Fibroblast of villous mesenchyme (primary cell): ENCODE measurements at places on chromosomes 11 and 22. TPM values are rescaled to one million over a fixed set of nuclear protein-coding genes. Genes with fewer than 3 reads are reported as not detected.
A peak's percentile ranks its signal among the peaks of the same experiment; 100 is the strongest.

- DNase-seq, result peak; percentile 30
Observed at GRCh38 chr22:21100149-21101032, 54.6 kb downstream of the LRRC74B start.

GRCh38 chr11:69073469-69073868, 24.7 kb downstream of the TPCN2 start:
- DNase-seq, result no peak

DNA sequence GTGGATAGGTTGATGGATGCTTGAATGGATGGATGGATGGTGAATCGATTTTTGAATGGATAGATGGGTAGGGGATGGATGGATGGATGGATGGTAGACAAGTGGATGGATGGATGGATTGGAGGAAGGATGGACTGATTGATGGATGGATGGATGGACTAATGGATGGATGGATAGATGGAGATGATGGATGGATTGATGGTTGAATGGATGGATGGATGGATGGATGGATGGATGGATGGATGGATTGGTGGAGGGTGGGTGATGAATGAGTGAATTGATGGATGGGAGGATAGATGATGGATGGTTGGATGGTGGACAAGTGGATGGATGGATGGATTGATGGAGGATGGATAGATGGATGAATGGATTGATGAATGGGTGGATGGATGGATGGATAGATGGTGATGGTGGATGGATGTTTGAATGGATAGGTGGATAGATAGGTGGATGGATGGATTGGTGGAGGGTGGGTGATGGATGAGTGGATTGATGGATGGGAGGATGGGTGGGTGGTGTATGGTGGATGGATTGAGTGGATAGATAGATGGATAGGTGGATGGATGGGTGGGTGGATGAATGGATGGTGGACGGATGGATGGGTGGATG, 1140.9 kb downstream of the BRD1 start:
- no peak for DNase-seq

DNA sequence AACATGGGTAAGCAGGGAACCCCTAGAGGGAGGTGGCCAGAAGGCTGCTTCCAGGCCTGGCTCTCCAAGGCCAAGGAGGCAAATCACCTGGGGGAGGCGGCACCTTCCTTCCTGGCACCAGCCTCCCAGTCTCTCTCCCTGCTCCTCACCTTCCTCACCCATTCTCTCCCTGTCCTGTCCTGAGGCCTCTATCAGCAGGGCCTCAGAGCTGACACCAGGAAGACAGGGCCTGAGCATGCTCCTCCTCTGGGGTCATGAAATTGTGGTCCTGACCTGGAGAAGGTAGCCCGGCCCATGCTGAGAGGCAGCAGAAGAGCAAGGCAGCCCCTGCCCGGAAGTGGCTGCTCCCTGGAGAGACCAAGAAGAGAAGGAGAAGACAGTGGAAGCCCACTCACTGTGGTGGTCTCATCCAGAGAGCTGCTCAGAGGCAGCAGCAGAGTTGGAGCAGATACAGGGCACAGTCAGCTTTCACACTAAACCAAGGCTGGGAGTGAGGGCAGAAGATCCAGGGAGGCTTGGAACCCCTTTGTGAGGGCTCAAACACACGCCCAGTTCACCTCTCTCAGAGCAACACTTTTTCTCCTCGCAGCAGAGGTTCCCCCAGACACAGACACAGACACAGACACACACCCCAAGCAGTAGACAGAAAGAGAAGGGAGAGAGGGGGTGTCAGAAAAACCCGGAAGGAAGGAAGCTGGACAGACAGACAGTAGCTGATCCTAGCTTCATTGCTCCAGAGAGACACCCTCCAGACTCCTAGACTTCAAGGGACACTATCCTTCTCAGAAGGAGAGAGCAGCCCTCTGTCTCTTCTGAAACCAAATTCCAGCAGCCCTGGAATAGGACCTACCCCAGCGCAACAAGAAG, 1.8 kb downstream of the BCL9L start:
- no peak for DNase-seq

- DNase-seq, result no peak
Observed at GRCh38 chr11:76768088-76768908, 14.9 kb upstream of the TSKU start.

DNA sequence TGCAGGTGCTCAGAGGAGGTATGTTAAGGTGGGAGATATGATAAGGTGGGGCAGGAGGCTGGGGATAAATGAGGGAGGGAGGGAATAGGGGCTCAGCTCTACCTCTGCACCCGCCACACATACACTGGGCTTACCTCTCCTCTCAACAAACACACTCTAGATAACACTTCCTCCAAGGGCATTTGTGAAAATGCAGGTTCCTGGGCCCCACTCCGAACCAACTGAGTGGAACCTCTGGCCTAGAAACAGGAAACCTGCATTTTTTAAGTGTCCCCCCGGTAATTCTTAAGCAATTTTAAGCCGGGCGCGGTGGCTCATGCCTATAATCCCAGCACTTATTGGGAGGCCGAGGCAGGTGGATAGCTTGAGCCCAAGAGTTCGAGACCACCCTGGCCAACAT, 46.5 kb upstream of the CD5 start:
- no peak for DNase-seq

DNA sequence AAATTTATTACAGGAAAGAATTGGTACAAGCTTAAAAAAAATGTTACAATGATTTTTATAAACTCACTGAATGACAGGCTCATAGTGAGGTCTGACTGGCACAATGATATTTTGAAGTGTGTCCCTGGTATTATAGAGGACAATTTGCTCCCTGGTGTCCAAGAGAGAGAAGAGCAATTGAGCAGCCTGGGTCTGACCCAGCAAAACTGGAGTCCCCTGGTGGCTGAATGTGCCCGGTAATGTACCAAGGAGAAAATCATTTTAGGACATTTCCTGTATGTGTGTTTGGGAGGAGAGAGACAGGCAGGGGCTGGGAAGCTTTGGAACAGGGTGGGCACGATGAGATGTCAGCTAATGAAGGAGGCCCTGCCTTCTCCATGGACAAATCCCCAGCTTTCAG, 125.3 kb downstream of the APOL5 start:
- DNase-seq, result peak; percentile 45

GRCh38 chr22:45823336-45823735, 151.7 kb downstream of the ATXN10 start:
- no peak for DNase-seq

GRCh38 chr22:49432211-49432896, 395.3 kb downstream of the BRD1 start:
- DNase-seq, result no peak

- no peak for DNase-seq
Observed at GRCh38 chr11:118341815-118342489, 553 bp downstream of the CD3D start.

GRCh38 chr11:79959318-79959717, 518.5 kb upstream of the TENM4 start:
- DNase-seq, result no peak

- no peak for DNase-seq
Observed at GRCh38 chr11:11858676-11859075, 16.9 kb downstream of the USP47 start.

GRCh38 chr11:70771099-70771885, 373.0 kb downstream of the CTTN start:
- DNase-seq, result no peak

DNA sequence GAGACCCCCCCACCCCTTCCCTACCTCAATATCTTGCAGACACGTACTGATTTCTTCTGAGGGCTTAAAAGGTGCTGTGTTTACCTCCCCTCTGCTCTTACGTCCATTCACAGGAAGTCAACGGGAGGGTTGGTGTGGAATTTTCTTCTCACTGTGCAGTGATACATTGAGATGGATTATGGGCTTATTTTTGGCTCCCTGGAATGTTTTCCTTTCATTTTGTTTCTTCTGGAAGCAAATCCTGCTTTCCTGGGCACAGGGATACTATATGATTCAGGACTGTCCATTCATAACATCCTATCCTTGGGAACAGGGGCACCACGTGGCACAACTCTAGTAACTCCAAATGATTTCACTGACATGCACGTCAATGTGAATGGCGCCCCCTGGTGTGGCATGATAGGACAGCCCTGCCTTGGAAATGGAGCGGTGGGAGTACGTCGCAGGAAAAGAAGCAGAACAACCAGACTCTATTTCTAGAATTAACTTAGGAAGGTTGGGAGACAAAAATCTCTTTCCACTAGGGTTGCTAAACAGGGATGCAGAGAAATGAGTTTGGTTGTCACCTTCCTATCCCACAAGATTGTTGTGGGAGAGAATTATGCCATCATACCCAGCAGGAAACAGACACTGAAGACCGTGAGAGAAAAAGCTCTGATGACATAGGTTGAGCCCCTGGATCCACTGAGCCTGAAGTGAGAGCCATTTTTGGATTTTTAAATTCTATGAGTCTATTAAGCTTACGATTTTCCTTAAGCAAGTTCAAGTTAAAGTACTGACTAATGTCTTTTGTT, 146.5 kb upstream of the RAG2 start:
- DNase-seq, result peak; percentile 60

DNA sequence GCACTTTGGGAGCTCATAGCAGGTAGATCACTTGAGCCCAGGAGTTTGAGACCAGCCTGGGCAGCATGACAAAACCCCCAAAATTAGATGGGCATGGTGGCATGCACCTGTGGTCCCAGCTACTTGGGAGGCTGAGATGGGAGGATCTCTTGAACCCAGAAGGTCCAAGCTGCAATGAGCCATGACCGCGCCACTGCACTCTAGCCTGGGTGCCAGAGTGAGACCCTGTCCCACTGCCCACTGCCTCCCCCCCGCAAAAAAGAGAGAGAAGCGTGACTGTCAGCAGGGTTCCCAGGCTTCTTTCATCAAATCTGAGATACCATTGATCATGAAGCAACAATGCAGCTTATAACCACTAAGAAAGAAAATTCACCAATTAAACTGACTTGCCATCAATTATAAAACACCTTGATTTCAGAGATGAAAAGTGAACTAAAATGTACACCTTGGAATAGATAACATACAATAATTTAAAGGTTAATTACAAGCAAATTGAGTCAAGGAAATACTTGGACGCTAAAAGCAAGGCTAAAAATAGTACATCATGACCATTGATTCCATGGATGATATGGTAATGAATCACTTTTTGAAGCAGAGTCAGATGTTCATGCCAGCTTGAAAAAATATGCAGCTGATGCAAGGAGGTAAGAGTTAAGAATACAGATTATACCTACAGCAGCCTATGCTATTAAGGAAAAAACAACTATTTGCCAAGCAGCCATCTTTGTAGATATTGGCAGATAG, 90.8 kb upstream of the ALKBH3 start:
- DNase-seq, result peak; percentile 16

DNA sequence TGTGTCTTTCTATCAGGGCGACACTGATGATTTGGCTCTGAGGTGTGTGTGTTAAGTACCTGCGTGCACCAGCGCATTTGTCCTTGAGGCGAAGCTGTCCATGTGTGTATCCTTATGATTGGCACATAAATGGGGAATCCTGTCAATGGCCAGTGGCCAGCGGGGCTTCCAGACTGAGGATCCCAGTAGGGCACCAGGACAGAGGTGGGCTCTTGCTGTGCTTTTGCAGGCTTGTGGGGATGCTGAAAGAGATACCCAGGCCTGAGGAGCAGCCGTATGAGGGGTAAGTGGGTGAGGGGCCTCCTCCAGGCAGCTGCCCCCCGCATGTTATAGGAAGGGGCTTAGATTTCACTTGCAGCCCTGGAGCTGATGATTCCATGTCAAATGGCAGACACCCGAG, 156.8 kb downstream of the ST3GAL4 start:
- DNase-seq, result no peak

GRCh38 chr11:72267956-72268617, 24.1 kb upstream of the PHOX2A start:
- DNase-seq, result no peak

GRCh38 chr11:115291325-115291724, 212.9 kb downstream of the CADM1 start:
- DNase-seq, result no peak

- DNase-seq, result no peak
Observed at GRCh38 chr11:35107861-35108260, 31.1 kb upstream of the CD44 start.

- no peak for DNase-seq
Observed at GRCh38 chr22:46393873-46394272, 58.4 kb downstream of the TRMU start.

DNA sequence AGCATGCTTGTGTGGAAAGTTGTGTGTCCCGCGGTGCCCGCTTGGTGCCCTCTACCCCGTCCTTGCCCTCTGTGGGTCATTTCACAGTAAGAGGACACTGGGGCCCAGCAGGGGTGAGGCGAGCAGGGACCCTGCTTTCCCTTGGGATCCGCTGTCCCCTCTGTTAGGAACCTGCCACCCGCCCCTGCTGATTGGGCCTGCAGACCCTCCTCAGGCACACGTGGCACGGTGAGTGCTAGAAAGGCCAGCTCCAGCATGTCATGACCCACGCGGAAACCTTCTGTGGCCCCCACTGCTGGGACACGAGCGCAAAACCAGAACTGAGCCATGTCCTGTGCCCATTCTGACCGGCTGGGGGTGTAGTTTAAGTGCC, 353.1 kb downstream of the TBC1D22A start:
- DNase-seq, result no peak

DNA sequence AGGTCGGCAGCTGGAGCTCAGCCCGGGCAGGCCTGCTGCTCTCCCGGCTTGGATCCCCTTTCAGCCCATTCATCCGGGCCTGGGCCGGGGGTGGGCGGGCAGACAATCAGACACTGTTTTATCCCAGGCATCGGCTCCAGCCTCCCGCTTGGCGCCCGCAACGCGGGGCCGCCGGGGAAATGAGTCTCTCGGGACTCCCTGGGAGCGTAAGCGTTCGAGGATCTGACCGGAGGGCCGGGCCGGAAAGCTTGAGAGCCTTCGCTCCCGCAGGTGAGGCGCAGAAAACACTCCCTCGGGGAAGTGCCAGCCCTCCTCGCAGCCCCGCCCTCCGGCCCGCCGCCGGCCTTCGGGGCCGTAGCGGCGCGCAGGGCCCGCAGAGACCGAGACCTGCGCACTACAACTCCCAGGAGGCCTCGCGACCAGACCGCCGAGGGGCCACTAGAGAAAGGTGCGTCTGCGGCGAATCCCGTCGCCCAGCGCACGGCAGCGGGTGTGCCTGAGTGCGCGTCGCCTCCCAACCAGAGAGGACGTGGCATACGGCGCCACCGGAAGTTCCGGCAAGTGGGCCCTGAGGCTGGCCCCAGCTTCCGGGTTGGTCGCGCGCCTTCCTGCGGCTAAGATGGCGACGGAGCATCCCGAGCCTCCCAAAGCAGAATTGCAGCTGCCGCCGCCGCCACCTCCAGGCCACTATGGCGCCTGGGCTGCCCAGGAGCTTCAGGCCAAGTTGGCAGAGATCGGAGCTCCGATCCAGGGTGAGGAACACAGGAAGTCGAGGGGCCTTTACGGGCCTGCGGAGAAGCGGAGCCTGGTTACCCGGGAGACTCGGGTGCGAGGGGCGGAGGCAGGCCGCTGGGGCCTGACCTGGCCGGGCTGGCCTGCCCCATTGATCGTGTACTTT, at the start of gene SF3B2:
TSS of gene SF3B2 (plus strand) at position 599 of the 898 bp plus-strand sequence. CDS start at position 620, 21 bp downstream.
- peak; percentile 99 for DNase-seq

The MAFF gene
- total RNA-seq, result 17.1 and 19.4 TPM in 2 replicates

The ANKK1 gene
- under 0.01 TPM in 1 of 2 replicates, not detected in the other for total RNA-seq

The CDCA5 gene
- 7.4 and 15.5 TPM in 2 replicates for total RNA-seq

The B3GAT3 gene
- total RNA-seq, result 35.4 and 36.3 TPM in 2 replicates

The PRRG4 gene
- under 0.01 TPM in 2 replicates for total RNA-seq

The TMEM45B gene
- not detected in 2 replicates for total RNA-seq

The BRD1 gene
- 29.3 and 29.8 TPM in 2 replicates for total RNA-seq

The OR5AN1 gene
- total RNA-seq, result under 0.01 TPM in 1 of 2 replicates, not detected in the other

The P2RY2 gene
- total RNA-seq, result under 0.01 TPM in 1 of 2 replicates, not detected in the other

The MFNG gene
- total RNA-seq, result under 0.01 TPM in 1 of 2 replicates, not detected in the other

The SPDYC gene
- total RNA-seq, result not detected in 2 replicates

The SMIM38 gene
- total RNA-seq, result under 0.01 TPM in 2 replicates

The POU2AF3 gene
- not detected in 2 replicates for total RNA-seq

The PRODH gene
- total RNA-seq, result not detected in 2 replicates

The GPHA2 gene
- total RNA-seq, result not detected in 2 replicates
